ENCODE measurements at places on chromosomes 12 and 14. TPM values are rescaled to one million over a fixed set of nuclear protein-coding genes. Genes with fewer than 3 reads are reported as not detected.

DNA sequence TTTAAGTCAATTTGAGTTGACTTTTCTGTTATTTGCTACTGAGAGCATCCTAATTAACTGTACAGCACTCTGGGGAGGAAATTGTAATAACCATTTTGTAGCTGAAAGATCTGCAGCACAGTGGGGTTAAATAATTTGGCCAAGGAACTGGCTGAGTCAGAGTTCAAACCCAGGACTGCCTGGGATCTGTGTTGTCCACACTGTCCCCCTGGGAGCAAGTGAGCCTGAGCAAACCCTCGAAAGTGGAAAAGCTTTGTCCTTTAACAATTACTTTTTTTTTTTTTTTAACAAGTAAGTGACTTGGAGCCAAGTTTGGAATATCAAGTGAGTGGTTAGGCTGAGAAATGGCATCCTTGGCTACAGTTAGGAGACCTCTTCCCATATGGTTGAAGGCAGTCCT, 247.2 kb upstream of the CCDC196 start:
- DNase-seq = no peak

DNA sequence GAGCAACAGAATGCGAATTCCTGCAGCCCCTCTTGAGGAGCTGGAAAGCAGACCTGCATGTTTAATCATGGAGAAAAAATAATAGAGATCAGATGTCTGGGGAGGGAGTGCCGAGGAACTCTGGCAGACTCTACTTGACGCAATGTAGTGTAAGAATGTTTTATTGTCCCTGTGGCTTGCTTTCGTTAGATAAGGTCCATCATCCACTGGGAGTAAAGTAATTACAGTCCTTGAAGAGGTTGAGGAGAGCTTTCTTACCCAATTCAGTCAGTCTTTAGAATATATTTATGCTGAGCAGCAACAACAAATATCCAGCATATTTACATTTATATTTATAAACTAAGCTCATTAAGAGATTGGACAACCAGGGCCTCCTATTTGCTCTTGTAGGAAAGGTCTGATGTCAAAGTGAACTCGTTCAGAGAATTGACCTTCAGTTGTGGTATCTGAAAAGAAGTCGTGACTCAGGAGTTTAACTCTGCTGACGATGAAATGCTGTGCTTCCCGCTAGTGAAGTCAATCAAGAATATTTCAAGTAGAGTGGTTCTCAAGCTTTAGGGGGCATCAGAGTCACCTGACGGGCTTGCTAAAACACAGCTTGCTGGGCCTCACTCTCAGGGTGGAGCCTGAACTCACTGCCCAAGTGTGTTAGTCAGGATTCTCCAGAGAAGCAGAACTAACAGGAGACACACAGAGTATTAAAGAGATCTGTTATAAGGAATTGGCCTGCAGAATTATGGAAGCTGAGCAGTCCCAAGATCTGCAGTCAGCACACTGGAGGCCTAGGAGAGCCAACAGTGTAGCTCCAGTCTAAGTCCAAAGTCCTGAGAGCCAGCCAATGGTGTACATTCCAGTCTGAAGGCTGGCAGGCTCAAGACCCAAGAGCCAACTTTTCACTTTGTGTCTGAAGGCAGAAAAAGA, 139.3 kb upstream of the LMNTD1 start:
- DNase-seq = no peak

DNA sequence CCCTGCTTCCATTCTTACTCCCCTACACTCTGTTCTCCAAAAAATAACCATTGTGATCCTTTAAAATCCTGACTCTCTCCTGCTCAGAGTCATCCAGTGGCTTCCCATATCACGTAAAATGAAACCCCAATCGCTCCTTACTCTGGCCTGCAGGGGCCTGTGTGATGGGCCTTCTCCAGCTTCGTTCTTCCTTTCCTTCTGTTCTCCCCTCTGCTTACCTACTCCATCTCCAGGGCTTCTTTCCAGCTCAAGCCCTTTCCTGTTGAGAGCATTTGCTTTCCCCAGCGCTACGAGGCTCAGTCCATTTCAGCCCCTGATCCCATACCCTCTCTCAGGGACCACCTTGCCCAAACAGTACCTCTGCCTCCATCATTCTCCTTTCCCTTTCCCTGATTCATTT, 144.4 kb upstream of the ARHGAP5 start:
- DNase-seq = no peak

Gene GRIN2B
- total RNA-seq = not detected

DNA sequence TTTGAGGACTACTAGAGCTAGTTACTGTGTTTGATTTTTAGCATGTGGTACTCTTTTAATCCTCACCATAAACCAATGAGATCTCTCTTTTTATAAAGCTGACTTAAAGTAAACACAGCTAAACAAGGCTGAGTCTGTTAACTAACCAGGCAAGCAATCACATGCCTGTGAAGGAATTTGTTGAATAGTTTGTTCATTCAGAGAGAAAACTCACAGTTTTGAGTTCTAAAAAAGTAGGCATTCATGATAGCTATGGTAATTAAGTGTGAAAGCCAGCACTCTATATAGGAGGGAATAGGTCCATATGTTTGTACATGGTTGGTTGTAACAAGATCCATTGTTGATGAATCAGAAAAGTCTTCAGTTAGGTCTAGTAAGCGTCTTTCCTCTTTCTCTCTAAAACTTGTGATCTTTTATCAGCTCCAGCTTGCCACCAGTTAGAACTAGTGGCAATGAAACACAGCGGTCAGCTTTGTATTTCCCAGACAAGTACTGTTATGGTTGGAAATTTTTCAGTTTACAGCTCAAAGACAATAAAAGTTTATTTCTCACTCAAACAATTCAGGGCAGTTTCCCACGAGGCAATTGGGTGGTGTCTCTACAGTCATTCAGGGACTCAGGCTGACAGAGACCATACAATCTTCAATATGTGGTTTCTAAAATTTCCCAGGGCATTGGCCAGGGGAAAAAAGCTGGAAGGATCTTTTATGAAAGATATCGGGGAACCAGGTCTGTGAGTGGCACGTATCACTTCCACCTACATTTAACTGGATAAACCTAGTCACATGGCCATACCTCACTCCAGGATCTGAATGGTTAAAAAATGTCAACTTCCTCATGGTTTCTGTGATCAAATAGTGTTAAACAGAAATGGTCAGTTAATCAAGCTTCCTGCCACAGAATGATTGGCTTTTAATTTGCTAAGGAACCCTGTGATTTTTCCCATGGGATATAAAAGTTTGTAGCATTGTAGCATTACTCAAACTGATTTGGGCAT, 203.1 kb downstream of the KIF21A start:
- DNase-seq = no peak

DNA sequence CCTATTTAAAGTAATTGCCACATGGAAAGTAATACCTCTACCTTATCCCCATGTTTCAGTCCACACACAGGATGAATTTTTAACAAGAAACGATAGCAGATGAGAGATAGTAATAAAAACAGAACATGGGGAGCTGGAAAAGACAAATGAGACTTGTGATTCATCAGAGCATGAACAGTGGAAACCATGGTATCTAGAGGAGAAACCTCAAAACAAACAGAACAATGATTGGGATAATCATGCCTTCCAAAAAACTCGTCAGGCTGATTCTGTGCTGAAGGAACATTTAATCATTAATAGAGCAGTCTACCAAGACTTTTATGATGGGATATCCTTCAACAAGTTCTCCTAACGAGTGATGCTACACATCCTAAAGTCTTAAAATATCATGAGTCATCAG, 1390.7 kb downstream of the FSCB start:
- no peak for DNase-seq

DNA sequence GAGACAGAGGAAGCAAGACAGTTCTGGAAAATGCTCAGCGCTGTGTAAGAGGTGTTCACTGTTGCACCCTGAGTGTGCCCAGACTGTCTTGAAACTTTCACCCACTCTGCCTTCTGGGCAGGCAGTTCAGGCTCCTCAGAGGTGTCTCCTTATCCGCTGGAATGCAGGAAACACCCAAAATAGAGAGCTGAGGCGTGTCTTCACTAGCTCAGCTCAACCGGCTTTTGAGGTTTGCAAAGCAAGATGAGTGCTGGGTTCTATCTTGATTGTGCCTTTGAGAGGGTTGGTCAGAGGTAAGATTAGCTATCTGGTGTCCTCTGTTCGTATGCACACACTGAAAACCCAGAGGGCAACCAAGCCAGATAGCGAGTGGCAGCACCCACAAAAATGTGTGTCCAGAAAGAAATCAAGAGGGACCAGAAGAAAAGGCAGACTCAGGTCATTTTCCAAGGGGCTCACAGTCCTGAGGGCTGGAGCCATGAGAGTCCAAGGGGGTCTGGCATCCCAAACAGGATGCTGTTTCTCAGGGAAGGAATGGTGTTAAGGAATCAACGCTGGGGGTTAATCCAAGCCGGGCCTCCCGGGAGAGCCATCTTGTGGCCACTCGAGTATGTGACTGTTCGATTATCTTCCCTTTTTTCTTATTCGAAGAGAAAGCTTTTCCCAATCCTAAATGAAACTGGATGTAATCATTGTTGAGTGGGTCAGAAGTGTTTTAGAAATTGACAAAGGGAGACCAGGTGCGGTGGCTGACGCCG, 47.1 kb downstream of the TBX3 start:
- no peak for DNase-seq

DNA sequence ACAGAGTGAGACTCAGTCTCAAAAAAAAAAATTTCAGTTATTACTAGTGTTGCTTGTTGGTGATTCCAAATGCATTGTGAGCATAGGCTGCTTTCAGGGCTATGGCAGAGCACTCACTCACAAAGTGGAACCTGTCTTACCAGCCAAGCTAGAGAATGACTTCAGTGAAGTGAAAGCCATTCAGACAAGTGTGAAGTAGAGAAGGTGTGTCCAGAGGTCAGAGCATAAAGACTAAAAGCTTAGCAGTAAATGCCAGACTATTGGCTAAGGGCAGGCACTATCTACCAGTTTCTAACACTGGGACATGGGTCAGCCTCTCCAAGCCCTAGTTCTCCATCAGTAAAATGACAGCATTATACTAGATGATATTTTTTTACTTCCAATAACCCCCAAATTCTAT, 12.7 kb downstream of the PPP1R36 start:
- DNase-seq = no peak

GRCh38 chr12:108827941-108828340, 29.4 kb downstream of the SSH1 start:
- no peak for DNase-seq

DNA sequence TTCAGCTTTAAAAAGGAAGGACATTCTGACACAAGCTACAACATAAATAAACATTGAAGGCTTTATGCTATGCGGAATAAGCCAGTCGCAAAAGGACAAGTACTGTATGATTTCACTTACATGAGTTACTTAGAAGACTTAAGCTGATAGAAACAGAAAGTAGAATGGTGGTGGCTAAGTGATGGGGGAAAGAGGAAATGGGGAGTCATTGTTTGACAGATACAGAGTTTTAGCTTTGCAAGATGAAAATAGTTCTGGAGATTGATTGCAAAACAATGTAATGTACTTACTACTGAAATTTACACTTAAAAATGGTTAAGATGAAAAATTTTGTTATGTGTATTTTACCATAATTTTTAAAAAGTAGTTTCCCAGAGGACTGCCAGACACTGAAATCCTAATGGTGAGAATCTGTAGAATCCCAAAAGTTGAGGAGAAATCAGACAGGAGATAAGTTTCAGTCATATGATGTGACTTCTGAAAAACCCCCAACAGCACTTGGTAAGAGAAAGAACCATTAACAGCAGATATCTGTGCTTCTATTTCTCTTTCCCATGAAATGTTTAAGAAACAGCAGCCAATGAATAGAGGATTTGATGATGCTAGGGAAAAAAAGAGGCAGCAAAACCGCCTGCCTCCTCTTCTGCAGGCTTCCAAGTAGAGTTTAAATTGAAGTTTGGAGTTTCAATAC, 16.6 kb upstream of the CLEC2A start:
- no peak for DNase-seq

DNA sequence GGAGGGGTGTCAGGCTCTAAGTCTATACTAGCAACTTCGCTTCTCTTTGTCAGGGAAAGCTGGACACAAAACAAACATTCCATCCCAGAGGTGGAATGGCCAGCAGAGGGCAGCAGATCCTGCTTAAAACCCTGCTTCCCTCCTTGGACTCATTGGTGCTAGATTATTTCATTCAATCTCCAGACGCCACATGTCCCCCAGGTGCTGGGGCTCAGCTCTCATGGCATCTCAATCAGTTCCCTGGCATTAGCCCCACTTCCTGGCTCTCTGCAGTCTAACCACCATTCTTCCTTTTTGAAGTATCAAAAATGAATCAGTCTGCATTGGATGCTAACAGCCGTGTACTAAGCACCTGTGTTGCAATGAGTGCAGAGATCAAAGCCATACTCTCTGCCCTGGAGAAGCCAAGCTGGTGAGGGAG, 8.1 kb upstream of the PPP1R1A start:
- no peak for DNase-seq

DNA sequence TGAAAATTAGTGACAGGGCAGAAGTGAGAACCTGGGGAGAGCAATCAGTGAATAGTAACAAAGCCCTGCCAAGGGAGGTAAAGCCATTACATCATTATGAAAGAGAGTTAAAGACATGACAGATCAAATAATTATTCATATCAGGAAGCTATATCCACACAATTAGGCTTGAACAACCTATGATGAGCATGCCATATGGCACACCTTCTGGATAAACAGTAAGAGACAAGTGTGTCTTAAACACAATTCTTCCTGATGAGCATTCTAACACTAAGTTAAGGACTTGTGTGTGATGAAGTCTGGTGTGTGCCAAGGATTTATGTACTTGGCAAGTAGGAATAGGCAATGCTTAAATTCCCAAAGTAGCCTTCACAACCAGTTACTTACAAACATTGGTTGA, 76.1 kb downstream of the GALNT4 start:
- no peak for DNase-seq

All from T-helper 17 cell (primary cell).